Fibroblast of gingiva (primary cell): ENCODE measurements at places on chromosomes 1 and 21.
A peak's percentile ranks its signal among the peaks of the same experiment; 100 is the strongest.

DNA sequence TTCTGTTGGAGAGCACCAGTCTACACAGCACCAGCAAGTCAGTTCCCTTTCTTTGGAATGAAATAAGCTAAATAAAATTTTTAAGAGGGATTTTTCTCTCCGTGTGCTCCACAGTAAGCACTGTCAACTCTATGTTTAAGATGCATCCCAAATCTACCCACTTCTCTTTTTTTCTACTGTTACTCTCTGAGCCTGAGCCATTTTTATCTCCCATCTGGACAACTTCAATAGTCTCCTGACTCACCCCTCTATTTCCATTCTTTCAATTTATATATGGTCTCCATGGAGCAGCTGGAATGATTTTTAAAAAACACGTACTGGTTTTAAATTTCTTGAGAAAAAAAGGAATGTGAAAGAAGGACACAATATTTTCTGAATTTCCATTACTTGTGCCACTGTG, 24.7 kb upstream of the CCT8 start:
- no peak for DNase-seq

DNA sequence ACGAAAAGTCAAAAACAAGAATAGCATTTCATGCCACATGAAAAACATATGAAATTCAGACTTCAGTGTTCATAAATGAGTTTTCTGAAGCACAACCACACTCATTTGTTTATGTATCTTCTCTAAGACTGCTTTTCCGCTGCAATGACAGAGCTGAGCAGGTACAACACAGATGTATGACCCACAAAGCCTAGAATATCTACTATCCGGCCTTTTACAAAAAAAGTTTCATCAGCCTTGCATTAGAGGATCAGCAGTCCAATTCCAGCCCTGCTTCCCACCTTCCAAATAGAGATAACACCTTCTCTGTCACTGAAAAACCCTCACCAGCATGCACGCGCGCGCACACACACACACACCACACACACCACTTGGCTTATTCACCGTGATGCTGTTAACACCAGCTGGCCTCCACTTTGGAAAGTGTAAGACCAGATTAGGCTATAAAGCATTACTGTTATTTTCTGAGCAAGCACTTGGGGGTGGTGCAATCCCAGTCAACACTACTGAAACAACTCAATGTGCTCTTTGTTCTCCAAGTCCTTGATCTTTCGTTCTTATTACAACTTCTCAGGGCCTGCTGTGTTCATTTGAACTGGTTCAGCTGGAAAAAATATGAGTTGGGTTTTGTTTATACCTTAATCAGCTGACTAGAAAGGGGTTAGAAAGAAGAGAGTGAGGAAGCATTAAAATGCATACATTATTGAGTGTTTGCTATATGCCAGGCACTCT, 90.0 kb downstream of the GLUL start:
- peak; percentile 64 for DNase-seq

GRCh38 chr1:53294567-53294966, 33.3 kb downstream of the LRP8 start:
- DNase-seq, result no peak

DNA sequence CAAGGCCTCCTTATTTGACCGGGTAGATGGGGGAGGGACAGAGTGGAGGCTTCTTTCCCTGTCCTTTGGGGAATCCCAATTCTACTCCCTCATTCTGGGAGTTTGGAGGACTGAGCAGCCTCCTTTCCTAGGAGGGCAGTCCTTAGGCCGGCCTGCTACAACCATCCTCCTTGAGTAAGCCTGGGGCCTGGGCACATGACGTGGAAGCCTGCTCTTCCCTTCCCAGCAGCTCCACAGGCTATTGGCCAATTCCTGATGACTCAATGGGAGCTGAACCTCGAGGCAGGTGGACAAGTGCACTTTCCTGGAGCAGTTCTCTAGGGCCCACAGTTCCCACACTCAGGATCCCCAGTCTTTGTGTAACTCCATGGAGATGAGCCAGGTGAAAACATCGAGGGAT, 3.1 kb downstream of the KCNA10 start:
- DNase-seq, result no peak

DNA sequence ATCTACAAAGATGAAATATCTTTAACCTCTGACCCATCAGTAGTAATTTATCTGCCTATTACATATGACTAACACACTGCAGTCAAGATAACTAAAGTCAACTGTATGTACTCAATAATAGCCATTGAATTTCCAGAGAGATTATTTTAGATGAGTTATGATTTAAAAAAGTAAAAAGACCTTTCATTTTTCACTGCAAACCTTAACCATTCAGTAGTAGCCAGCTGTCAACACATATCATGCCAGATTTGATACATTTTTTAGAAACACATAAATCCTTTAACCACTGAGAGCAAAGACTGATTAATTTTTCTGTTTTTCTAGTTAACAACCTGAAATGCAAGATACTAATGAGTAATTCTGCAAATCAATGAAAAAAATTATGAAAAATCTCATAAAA, 31.0 kb downstream of the PALMD start:
- DNase-seq, result no peak

DNA sequence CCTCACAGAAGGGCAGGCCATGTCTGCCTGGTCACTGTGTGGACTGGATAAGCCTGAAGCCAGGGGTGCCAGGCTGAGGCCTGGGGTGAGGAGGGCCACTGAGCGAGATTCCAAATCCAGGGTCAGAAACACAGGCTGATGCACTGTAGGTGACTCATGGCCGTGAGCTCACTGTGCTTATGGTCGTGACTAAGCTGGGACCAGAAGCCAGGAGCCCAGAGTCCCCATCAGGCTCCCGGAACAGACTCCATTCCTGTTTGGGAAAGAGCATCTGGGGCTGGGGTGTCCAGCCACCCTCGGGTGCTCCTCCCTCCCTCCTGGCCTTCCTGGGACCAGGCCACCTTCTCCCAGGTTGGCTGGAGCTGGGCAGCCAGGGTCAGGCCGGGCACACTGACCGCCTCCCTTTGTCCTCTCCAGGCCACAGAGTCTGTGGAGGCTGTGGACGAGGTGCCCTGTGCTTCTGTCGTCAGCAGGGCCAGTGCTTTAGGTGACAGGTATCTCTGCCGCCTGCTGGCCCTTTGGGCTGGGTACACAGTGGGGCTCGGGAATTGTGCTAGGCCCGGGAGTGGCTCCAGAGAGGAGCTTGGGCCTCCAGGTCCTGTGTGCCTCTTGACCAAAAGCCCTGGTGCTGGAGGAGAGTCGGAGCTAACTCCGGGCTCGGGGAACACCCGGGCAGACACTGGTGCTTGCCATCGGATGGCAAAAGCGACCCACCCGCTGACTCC, 36.7 kb downstream of the AJAP1 start:
- DNase-seq, result no peak

GRCh38 chr21:33315946-33316710, 8.6 kb upstream of the IFNAR1 start:
- no peak for DNase-seq
